Inflammatory macrophage treated with lipopolysaccharide for 4 hours (primary cell): ENCODE measurements at places on chromosomes 1 and 21.
A peak's percentile ranks its signal among the peaks of the same experiment; 100 is the strongest.

DNA sequence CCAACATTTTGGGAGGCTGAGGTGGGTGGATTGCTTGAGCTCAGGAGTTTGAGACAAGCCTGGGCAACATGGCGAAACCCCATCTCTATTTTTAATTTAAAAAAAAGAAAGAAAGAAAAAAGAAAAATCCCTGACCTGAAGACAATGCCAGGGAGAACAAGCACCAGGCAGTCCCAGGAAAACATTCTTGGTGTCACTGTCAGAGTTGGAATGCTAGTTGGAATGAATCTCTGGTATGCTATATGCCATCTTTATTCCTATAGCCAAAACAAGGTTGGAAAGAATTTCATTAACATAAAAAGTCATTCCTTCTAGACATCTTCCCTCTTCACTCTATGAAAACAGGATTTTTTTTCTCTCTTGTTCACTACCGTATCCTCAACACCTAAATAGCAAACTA, 2.8 kb downstream of the DNAJC8 start:
- DNase-seq = no peak

- DNase-seq = no peak
Measured at GRCh38 chr1:192903142-192903541, 94.3 kb downstream of the RGS2 start.

DNA sequence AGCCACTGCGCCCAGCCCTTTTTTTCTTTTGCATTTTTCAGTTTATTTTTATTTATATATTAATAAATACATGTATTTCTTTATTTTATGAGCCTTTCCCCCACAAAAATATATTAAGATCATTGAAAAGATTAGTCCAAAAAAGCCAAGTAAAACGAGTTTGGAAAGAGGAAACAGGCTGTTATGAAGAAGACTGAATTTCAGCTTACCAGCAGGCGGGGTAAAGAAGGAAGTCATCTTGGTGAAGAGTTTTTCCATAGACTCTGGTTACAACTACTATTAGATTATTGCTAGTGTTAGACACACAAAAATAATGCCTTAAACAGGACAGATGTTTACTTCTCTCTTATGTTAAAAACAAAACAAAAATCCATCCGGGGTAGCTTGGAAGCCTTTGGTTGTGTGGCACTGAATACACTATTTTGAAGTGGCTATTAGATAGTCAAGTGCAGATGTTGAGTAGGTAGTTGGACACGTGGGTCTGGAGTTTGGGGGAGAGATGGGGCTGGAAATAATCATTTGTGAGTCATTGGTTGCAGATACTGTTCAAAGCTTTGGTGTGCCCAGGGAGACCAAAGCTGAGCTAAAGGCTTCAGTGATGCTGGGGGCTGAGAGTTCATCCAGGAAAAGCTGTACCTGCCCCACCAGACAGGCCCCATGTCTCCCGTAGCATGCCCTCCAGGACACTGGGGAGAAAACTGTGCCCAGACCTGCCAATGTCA, 8.7 kb upstream of the LRRC71 start:
- peak; percentile 48 for DNase-seq

GRCh38 chr1:59967141-59967697, 40.6 kb upstream of the CYP2J2 start:
- DNase-seq = no peak

GRCh38 chr1:227434808-227435444, 116.6 kb upstream of the CDC42BPA start:
- no peak for DNase-seq

DNA sequence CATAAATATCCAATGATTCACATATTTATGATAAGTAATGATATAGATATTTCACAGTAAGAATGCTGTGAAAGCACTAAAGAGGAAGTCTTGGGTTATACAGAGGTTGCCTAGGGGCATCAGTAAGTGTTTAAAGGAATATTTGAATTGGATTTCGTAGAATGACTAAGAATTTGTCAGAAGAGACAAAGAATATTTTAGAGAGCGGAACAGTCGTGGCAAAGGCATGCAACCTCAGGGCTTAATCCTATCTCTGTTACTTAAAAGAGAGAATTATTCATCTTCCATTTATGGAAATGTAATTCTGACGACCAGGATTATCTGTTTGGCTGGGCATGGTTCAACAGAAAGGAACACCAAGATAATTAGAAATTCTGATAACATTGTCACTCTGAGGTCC, 171.9 kb upstream of the NR5A2 start:
- DNase-seq = no peak

- no peak for DNase-seq
Measured at GRCh38 chr1:50986653-50987052, 16.6 kb downstream of the CDKN2C start.

- DNase-seq = no peak
Measured at GRCh38 chr1:230165536-230165935, 98.5 kb downstream of the GALNT2 start.

DNA sequence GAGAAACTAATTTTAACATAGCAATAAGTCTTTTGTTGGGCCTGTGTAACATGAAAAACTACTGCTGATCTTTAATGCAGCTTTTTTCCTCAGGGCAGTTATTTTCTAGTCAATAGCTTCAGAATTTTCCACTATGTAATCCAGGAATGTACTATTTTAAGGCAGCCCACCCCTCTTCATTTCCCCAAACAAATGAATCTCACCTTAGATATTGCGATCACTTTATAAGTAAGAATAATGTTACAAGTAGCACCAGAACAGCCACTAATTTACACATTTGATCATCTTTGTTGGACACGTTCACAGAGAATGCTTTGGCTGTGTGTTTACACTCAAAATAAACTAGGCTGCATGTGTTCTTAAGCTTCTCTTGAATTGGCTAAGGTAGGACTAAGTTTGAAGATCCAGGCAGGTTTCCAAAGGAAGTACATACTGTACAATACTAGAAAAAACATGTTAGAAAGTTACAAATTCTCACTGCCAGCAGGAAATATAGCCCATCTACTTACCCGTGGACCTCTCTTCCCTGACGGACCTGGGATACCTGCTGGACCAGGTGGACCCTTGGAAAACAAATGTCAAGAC, 41.7 kb downstream of the COL24A1 start:
- DNase-seq = no peak

DNA sequence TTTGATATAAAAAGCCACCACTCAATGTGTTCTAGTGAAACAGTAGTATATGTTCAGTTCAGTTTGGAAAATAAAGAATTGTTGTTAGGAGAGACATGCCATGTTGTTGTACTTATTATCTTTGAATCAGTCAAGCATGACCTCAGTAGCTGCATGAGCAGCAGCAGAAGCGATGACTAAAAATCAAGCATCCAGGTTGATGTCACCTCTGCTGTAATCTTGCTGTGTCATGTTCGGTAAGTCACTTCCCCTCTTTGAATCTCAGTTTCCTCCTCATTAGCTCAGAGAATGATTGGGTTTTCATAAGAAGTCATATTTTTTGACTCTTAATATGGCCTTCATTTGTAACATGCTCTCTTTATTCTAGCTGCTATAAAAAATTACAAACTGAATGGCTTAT, 428.4 kb upstream of the B3GALT2 start:
- peak; percentile 58 for DNase-seq

- DNase-seq = no peak
Measured at GRCh38 chr1:67189953-67190352, 23.7 kb downstream of the IL23R start.

DNA sequence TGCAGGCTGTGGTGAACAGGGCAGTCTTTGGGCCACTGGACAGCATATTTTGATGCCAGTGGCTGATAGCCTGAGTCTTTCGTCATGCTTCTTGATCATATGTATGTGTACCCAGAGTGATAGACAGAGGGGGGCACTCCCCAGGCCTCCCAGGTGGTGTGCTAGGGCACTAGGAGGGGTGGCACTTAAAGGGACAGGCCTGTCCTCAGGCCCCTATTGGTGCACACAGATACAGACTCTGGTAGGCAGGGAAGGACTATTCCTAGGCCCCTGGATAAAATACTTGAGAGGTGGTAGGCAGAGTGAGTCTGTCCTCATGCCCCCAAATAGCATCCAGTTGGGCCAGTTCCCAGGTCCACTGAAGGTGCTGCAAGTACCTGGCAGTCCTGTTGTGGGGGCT, 76.6 kb upstream of the SAMD13 start:
- DNase-seq = no peak

DNA sequence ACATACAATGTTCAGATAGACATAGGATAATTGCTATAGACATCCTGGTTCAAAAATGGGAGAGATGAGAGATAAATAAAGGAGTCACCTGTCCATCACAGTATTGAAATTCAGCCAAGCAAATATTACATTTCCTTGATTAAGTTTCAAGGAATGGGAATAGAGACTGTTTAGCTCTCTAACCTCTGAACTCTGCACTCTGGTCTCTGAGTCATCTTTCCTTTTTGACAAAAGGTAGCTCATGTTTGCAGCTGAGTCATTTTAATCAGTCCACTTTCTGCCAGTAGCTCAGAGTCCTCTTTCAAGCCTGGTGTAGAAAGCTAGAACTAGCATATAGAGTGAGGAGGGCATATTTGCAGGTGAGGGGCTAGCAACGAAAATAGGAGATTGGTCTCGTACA, 51.4 kb upstream of the GJA8 start:
- DNase-seq = no peak

DNA sequence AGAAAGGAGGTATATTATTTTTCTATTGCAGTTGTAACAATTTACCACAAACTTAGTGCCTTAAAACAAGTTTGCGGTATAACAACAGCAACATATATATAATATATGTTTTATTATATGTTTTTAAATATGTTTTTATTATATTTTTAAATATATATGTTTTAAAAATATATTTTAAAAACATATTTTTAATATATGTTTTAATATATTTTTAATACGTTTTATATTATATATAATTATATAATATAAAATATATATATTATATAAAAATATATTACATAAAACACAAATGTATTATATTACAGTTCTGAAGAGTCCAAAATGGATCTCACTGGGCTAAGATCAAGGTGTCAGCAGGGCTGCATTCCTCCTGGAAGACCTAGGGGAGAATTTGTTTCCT, 27.5 kb upstream of the FNBP1L start:
- DNase-seq = no peak

GRCh38 chr1:2556277-2556677, at the start of gene TNFRSF14:
TNFRSF14 (plus strand) TSS chr1:2556371; CDS start chr1:2556665, 294 bp downstream.
- peak; percentile 88 for DNase-seq

DNA sequence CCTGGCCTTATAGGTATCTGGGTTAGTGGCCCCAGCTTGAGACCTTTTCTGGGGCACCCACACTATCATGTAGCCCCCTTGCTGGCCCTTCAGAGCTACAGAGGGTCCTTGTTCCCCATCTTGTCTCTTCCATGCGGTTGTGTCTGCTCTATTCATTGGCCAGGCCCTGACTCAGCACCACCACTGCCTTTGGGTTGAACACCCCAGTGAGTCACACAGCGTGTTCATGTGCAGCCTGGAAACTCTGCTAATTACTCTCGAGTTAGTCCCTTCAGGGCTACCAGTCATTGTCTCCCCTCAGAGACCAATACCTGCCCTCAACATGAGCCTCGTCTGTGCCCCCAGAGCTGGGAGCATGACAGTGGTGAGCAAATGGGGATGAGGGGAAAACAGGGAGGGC, 28.2 kb upstream of the IKBKE start:
- DNase-seq = no peak

GRCh38 chr1:170533298-170533697, 1.3 kb downstream of the GORAB start:
- peak; percentile 85 for DNase-seq

GRCh38 chr1:41537251-41537650, 52.8 kb upstream of the EDN2 start:
- no peak for DNase-seq

- peak; percentile 40 for DNase-seq
Measured at GRCh38 chr1:184940694-184941409, 33.5 kb downstream of the NIBAN1 start.

GRCh38 chr1:100995198-100995988, 30.2 kb downstream of the DPH5 start:
- DNase-seq = no peak

DNA sequence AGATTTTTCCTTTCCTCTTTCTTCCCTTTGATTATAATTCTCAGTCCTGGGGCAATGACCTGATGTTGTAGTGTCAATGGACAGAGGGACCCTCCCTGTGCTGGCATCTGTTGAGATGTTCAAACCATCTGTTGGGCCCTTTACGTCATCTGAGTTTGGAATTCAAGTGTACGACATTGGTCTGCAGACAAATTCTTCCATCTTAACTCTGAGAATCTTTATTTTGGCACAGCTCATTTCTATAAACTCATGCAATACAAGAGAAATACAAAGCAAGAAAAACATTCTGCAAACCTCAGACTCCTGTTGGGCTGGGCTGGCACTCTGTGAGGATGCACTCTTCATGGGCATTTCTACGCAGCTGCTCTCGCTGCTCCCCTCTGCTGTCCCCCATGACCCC, 54.2 kb downstream of the IFI44 start:
- no peak for DNase-seq

DNA sequence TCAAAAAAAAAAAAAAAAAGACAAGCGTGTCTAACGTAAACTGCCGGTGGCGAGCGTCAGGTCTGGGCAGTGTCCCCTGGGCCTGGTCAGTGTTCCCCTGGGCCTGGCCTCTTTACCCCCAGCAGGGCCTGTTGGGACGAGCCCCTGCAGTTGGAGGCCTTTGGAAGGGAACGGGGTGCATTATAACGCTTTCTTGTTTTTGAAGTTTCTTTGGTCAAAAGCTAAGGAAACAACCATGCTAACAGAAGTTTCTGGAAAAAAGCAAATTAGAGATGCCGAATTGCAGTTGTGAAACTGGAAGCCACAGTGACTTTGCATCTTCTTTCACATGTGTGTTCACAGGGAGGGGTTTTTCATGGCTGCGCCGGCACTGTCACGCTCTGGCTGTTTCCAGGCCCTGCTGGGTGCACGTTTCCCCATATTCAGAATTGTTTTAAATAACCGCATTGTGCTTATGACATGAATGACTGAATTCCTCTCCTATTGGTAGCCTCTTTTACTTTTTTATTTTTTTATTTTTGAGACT, 16.0 kb downstream of the RRP1 start:
- DNase-seq = peak; percentile 93

- no peak for DNase-seq
Measured at GRCh38 chr1:207218512-207219362, 102.7 kb upstream of the CD55 start.

GRCh38 chr1:181083842-181084605, 4.5 kb upstream of the IER5 start:
- DNase-seq = peak; percentile 87

- DNase-seq = no peak
Measured at GRCh38 chr1:54323921-54324250, 82.3 kb downstream of the SSBP3 start.

DNA sequence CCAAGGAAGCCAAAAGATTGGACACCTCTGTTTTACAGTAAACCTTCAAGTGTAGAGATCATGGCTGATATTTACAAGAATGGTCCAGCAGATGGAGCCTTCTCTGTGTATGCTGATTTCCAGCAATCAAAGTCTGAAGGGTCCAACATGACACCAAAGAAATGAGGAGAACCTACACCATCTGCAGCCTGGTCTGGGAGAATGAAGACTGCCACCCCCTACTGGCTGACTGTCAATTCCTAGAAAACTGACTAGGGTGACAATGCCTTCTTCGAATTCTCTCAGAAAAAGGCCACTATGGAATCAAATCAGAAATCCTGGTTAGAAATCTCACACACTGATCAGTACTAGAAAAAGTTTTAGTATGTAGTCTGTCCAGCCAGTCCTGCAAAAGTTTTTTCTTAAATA, 83.3 kb downstream of the CDC42BPA start:
- peak; percentile 32 for DNase-seq

- no peak for DNase-seq
Measured at GRCh38 chr1:10789803-10790702, 6.4 kb downstream of the CASZ1 start.

- DNase-seq = peak; percentile 84
Measured at GRCh38 chr1:24413350-24414163, at the start of gene STPG1. STPG1 (minus strand) TSS chr1:24413782; CDS start chr1:24401388, 12,394 bp downstream.
